ENCODE measurements at places on chromosomes 11 and 22.

GRCh38 chr11:17561526-17561925, 14.5 kb downstream of the OTOG start:
- DNase-seq: no peak

DNA sequence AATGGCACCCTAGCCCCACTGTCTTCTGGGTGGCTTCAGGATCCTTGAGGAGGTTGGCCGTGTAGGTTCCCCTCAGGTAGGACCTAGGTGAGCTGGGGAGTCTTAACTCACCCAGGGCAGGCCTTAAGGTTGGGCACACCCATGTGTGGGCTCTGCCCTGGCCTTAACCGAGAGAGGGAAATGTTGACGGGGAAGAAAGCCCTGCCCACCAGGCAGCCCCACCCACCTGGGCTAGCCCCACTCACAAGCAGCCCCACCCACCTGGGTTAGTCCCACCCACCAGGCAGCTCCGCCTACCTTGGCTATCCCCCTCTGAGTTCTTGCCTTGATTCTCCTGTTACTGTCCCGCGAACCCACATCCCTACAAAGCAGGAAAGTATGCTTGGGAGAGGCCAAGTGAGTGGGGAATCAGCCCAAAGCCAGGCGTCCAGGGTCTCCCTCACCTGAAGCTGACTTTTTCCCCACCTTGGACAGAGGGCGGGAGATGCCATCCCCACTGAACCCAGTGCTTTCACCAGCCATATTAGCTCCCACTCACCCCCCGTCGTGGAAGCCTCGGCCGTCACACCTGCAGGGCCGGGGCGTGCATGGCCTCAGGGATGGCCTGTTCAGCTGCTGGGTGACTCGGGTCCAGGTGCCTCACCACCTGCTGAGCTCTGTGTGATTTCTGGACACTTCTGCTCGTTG, at the start of gene MYEOV:
TSS of gene MYEOV (plus strand) at position 337 of the 687 bp plus-strand sequence. CDS start 1,200 bp downstream, outside the sequence.
- no peak for DNase-seq

- DNase-seq: no peak
Measured at GRCh38 chr11:76916712-76917111, 56.0 kb downstream of the ACER3 start.

GRCh38 chr11:112822478-112823274, 138.5 kb upstream of the NCAM1 start:
- no peak for DNase-seq

DNA sequence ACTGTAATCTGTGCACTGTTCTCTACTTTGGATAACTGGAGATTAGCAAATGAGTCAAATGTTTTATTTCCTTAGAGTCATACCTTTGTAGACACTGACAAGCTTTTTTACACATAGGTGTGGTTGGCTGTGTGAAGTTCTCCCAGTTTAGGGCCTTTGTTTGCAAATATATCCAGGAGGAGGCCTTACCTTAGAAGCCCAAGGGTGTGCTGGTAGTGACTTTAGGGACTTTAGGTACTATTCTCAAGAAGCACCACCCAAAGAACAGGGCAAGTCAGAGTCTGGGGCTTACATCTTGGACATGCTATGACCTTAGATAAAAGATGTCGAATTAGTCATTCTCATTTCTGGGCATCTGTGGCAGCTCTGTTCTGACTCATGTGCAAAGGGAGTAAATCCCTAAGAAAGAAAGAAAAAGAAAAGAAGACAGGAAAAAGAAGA, 4.8 kb upstream of the FAR1 start:
- DNase-seq: no peak

GRCh38 chr11:13168271-13168670, 109.3 kb upstream of the BMAL1 start:
- no peak for DNase-seq

- peak; percentile 66 for DNase-seq
Measured at GRCh38 chr11:2428322-2428795, 16.0 kb downstream of the TRPM5 start.

DNA sequence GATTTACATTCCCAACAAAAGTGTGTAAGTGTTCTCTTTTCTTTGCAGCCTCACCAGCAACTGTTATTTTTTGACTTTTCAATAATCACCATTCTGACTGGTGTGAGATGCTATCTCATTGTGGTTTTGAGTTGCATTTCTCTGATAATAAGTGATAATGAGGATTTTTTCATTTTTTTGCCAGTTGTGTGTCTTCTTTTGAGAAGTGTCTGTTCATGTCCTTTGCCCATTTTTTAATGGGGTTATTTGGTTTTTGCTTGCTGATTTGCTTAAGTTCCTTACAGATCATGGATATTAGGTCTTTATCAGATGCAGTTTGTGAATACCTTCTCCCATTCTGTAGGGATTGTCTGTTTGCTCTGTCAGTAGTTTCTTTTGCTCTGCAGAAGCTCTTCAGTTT, 107.7 kb downstream of the EHF start:
- no peak for DNase-seq

DNA sequence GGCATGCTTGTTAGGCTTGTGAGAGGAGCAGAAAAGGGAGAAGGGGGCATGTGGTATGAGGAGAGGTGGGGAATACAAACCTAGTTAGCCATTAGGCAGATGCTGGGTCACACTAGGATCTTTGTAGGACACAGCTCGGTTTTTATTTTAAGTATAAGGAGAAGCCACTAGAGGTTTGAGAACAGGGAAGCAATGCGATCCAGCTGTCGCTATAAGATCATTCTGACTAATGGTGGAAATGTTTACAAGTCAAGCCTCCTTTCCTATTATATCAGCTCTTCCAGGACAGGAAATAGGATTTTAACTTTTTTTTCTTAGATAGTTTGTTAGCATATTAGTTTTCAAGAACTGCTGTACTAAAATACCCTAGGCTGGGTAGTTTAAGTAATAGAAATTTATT, 609.9 kb downstream of the INSC start:
- DNase-seq: no peak

All from bone marrow (tissue), 2 donors.